Upper lobe of left lung (tissue), 6 donors: ENCODE measurements at places on chromosomes 4 and X. TPM values are rescaled to one million over a fixed set of nuclear protein-coding genes. Genes with fewer than 3 reads are reported as not detected.

Gene SATL1
- total RNA-seq = not detected

Gene CHRNA9
- not detected for total RNA-seq

Gene TRPC5OS
- not detected for total RNA-seq

Gene CXCL3
- total RNA-seq = 11.9 TPM

Gene AWAT2
- not detected for total RNA-seq

Gene HTN3
- total RNA-seq = not detected

Gene KIF4A
- total RNA-seq = under 0.01 TPM

GRCh38 chrX:47156611-47157520, 11.8 kb downstream of the RBM10 start:
- H3K4me1 ChIP-seq = no peaks in the 10 kb centered on the region
- no peak for DNase-seq
- no peak overlapping the region for H3K4me3 ChIP-seq
- H3K36me3 ChIP-seq = no peaks in the 10 kb centered on the region
- H3K27ac ChIP-seq = no peak overlapping the region

DNA sequence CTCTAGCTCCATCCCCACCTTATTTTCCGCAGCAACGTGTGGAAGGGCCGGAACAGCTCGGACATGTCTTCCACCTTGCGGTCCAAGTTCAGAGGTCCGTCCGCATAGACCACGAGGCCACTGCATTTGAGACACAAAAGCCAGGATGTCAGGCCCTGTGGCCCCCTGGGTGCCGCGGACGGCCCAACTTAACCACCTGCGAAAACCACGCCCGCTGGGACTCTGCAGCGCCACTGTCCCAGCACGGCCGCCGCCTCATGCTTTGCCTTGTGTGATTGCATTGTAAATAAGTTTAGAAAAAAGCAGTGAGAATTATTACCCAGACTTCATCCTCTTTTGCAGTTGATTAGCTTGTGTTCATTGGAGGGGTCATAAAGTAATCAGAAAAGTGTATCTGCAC, 58.2 kb upstream of the MXD4 start:
- H3K27ac ChIP-seq = no peak overlapping the region
- H3K4me1 ChIP-seq = no peaks in the 10 kb centered on the region
- H3K4me3 ChIP-seq = no peak overlapping the region
- peak; percentile 79 for DNase-seq
- no peaks in the 10 kb centered on the region for H3K36me3 ChIP-seq

- no peaks in the 10 kb centered on the region for H3K27me3 ChIP-seq
- peak overlapping the region; percentile 69 for H3K4me3 ChIP-seq
- no peaks in the 10 kb centered on the region for H3K36me3 ChIP-seq
Measured at GRCh38 chrX:54043541-54044125, 640 bp downstream of the PHF8 start.

DNA sequence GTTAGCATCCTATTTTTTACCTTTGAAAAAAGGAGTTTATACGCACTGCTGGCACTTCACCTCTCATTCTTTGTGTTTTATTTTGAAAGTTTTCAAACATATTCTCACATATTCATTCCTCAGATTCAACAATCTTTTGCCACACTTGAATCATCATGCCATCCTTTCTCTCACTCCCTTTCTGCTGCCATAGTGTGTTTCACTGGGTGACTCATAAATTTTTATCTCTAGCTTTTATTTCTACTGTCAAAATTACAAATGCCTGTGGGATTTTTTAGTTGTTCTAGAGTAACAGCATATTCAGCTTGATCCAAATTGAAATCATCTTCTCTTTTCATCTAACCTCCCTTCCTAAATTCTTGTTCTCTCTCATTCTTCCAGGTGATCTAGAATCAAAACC, 28.0 kb downstream of the MFSD8 start:
- H3K27me3 ChIP-seq = no peaks in the 10 kb centered on the region
- H3K36me3 ChIP-seq = no peaks in the 10 kb centered on the region
- DNase-seq = no peak
- H3K27ac ChIP-seq = no peak overlapping the region
- H3K4me3 ChIP-seq = no peak overlapping the region

DNA sequence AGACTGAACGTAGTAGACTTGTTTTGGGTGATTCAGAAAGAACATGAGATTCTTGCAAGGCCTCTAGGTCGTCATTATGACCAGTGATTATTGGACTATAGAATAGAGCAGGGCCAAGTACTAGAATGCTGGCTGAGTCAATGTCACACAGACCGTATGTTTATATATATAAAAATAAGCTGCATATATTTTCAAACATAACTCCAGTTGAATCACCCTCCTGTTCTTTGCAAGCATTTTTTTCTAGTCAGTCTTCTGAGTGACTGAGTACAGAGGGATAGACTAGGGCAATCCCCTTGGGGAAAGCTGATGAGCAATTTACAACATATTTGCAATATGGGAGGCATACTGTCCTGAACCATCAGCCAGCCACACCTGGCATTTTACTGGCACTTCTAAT, 48.4 kb upstream of the PRPS1 start:
- H3K27me3 ChIP-seq = no peaks in the 10 kb centered on the region
- no peak overlapping the region for H3K4me3 ChIP-seq
- no peak for DNase-seq
- no peak overlapping the region for H3K27ac ChIP-seq
- no peaks in the 10 kb centered on the region for H3K4me1 ChIP-seq

DNA sequence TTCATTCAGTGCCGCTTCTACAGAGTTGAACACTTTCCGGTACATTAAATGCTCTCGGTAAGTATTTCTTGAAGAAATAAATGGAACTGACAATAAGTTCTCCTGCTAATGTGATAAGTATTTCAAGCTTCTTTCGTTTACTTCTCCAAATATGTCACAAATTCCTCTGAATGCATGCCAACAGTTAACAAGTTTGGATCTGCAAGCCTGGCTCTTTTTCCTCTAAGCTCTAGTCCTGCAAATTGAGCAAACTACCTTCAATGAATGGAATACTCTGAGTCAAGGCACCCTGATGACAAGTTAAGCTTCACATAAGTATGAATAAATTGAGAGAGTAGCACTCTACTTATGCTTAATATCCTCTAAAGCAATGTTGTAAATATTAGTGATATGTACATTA, 403.6 kb downstream of the PDGFC start:
- DNase-seq = no peak
- H3K27ac ChIP-seq = no peak overlapping the region
- H3K4me3 ChIP-seq = no peak overlapping the region
- H3K36me3 ChIP-seq = no peaks in the 10 kb centered on the region

DNA sequence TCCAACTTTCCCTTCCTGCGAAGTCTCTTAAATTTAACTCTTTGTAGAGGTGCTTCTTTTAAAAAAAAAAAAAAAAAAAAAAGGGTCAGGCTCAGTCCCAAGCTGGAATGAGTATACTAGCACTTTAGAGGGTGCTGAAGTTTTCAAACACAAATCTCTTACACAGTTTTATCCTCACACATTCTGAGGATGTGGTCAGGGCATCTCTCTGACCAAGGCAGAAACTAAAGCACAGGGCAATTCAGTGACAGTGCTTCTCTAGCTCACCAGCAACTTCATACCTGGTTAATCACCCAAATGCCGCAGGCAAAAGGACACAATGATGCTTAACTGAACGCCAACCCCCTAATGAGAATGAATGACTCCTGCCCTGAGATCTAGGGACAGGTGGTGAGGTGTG, 9.8 kb upstream of the PGM2 start:
- no peak for DNase-seq
- no peaks in the 10 kb centered on the region for H3K4me1 ChIP-seq
- H3K27ac ChIP-seq = no peak overlapping the region
- no peaks in the 10 kb centered on the region for H3K36me3 ChIP-seq
- no peak overlapping the region for H3K4me3 ChIP-seq

- H3K36me3 ChIP-seq = no peaks in the 10 kb centered on the region
- H3K27me3 ChIP-seq = no peaks in the 10 kb centered on the region
- H3K4me3 ChIP-seq = peak overlapping the region; percentile 96
- DNase-seq = no peak
- H3K4me1 ChIP-seq = peaks cover 25% of the 10 kb centered on the region
Measured at GRCh38 chr4:6782846-6783110, 251 bp downstream of the KIAA0232 start.

- H3K4me1 ChIP-seq = no peaks in the 10 kb centered on the region
- no peak overlapping the region for H3K27ac ChIP-seq
- DNase-seq = no peak
- no peaks in the 10 kb centered on the region for H3K36me3 ChIP-seq
Measured at GRCh38 chr4:112031712-112032328, 113.4 kb upstream of the FAM241A start.

GRCh38 chr4:96009427-96010119, 169.7 kb downstream of the PDHA2 start:
- no peak overlapping the region for H3K4me3 ChIP-seq
- H3K36me3 ChIP-seq = no peaks in the 10 kb centered on the region
- no peaks in the 10 kb centered on the region for H3K27me3 ChIP-seq
- no peak for DNase-seq
- H3K4me1 ChIP-seq = no peaks in the 10 kb centered on the region

GRCh38 chr4:147518086-147518485, 37.2 kb downstream of the EDNRA start:
- DNase-seq = no peak
- no peak overlapping the region for H3K4me3 ChIP-seq
- H3K27ac ChIP-seq = no peak overlapping the region
- no peaks in the 10 kb centered on the region for H3K4me1 ChIP-seq
- H3K27me3 ChIP-seq = no peaks in the 10 kb centered on the region

DNA sequence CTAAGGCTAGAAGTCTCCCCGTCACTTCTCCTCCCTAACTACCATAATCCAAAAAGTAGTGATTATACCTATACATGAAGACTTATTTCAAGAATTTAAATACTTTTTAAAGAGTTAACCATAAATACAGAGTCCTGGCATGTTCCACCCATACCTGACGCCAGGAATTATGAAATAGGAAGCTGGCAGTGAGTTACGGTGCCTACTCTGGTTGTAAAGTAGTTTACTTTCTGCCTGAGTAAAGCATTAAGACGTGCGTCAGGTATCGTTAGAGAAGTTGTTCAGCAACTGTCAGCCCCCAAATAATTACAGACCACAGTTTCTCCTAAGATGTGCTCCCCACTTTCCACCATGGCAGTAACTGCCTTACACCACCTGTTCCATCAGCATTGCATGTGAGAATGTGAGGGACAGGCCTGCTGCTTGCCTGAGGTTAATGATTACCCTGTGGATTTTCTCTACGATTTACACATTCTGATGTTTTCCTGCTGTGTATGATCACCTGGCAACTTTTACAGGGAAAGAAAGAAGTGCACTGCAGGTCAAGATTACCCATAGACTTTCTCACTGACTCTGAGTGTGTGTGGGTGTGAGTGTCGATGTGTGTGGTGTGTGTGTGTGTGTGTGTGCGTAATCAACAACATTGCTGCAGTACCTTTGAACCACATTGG, 92.3 kb upstream of the SLC7A11 start:
- no peak overlapping the region for H3K4me3 ChIP-seq
- peaks cover 5% of the 10 kb centered on the region for H3K4me1 ChIP-seq
- H3K27ac ChIP-seq = peak overlapping the region; percentile 31
- no peaks in the 10 kb centered on the region for H3K36me3 ChIP-seq
- no peaks in the 10 kb centered on the region for H3K27me3 ChIP-seq
- peak; percentile 39 for DNase-seq

DNA sequence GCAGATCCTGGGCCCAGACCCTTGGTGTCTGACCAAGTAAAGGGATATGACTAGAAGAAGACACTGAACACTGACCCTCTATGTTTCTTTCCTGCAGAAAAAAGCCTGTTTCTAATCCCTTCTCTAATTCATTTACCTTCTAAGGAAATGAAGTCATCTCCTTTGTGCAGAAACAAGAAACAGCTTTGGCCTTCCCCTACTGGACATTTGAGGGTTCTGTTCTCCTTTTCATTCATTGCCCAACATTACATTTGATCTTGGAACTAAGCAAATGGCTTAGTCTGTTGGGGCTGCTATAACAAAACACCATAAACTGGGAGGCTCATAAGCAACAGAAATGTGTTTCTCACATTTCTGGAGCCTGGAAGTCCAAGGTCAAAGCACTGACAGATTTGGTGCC, 20.0 kb downstream of the HCCS start:
- H3K27ac ChIP-seq = no peak overlapping the region
- H3K36me3 ChIP-seq = no peaks in the 10 kb centered on the region
- no peaks in the 10 kb centered on the region for H3K27me3 ChIP-seq
- no peak for DNase-seq

- peaks cover 35% of the 10 kb centered on the region for H3K4me1 ChIP-seq
- H3K27ac ChIP-seq = peak overlapping the region; percentile 17
- DNase-seq = peak; percentile 36
- H3K27me3 ChIP-seq = peaks cover 12% of the 10 kb centered on the region
- H3K4me3 ChIP-seq = no peak overlapping the region
Measured at GRCh38 chr4:56653461-56654237, 27.4 kb downstream of the HOPX start.

DNA sequence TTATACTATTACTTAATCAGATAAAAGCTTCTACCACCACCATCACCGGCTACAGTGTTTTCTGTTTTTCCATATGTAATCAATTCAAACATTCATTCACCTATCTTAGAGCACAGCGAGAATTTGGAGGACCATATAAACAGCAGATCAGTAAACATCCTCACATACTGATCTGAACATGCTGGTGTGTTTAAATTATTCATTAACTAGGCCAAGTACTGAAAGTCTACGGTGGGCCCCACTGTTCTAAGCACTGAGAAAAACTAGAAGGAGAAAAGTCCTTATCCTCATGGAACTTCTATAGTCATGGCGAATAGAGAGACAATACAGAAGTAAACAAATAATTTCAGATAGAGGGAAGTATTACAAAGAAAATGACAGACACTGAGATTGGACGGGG, 176.6 kb downstream of the NR3C2 start:
- H3K27me3 ChIP-seq = no peaks in the 10 kb centered on the region
- H3K36me3 ChIP-seq = no peaks in the 10 kb centered on the region
- no peak for DNase-seq
- H3K4me3 ChIP-seq = no peak overlapping the region
- no peak overlapping the region for H3K27ac ChIP-seq

DNA sequence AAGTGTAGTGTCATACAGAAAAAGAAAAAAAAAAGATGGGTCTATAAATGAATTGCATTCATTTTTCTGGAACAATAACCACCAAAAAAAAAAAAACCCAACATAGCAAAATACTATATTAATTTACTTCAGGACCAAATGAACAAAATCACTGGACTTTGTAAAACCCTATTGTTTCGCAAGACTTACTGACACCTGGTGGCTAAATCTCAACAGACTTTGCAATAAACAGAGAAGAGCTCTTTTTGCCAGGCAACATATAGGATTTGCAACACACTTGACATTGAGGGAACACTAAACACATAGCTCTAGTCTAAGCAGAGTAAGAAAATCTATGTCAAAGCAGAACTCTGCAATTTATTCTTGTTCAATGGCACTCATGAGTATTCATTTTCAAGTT, 990.2 kb downstream of the STPG2 start:
- no peaks in the 10 kb centered on the region for H3K27me3 ChIP-seq
- H3K4me3 ChIP-seq = no peak overlapping the region
- no peaks in the 10 kb centered on the region for H3K4me1 ChIP-seq
- no peaks in the 10 kb centered on the region for H3K36me3 ChIP-seq
